ENCODE measurements at places on chromosomes 3 and 15.

DNA sequence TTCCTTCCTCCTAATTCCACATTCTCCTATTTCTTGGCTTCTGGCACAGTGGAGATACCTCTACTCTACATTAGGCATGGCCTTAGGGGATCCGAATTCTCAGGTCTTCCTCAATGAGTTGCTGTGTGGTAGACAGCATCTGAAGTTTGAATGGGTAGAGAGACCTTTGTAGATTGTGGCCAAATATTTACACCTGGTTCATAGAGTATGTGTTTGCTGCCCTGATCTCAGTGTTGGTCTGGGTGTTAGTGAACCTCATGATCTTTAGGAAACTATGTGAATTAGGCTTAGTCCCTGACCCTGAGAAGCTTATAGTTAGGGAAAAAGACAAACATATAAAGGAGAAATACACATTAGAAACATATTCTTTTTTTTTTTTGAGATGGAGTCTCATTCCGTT, 75.8 kb downstream of the LPP start:
- DNase-seq: no peak

DNA sequence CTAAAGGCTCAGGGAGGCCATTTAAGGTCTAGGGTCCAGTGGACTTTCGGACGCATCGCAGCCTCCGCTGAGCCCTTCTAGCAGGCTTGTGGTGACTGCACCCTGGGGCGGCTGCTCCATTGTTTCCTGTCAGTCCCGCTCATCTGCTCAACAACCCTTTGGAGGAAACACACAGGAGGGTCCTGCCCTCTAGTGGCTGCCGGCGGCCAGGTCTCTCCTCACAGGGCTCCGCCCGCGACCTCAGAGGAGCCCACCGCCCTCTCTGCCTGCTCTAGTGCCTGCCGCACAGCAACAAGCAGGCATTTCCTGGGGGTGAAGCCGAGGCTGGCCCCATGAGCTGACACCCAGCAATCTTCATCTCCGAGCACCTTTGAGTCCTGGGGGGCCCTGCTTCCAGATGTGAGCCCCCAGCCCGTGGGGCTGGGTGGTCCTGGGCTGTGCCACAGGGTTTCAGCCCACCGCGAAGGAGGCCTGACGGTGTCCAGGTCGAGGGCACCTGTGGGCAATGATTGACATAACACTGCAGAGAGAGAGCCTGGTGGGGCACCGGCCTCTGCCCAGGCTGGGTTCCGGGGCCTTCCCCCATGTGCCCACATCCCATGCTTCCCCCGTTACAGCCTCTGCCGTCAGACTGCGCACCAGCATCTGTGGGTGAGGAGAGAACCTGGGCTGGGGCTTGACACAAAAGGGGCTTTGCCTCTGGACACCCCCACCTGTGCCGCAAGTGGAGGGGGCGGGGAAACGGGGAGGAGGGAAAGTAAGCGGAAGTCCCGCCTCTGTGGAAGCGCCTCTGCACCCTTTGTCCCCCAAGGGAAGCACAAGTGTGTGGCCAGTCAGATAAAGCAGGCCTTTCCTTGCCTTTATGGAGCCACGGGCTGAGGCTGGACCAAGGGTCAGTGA, 27.0 kb upstream of the SFMBT1 start:
- peak; percentile 72 for DNase-seq

GRCh38 chr3:66831931-66832330, 166.2 kb upstream of the KBTBD8 start:
- DNase-seq: no peak

GRCh38 chr3:182233957-182234356, 522.2 kb downstream of the SOX2 start:
- no peak for DNase-seq

- no peak for DNase-seq
Measured at GRCh38 chr3:36615861-36616260, 148.5 kb downstream of the DCLK3 start.

DNA sequence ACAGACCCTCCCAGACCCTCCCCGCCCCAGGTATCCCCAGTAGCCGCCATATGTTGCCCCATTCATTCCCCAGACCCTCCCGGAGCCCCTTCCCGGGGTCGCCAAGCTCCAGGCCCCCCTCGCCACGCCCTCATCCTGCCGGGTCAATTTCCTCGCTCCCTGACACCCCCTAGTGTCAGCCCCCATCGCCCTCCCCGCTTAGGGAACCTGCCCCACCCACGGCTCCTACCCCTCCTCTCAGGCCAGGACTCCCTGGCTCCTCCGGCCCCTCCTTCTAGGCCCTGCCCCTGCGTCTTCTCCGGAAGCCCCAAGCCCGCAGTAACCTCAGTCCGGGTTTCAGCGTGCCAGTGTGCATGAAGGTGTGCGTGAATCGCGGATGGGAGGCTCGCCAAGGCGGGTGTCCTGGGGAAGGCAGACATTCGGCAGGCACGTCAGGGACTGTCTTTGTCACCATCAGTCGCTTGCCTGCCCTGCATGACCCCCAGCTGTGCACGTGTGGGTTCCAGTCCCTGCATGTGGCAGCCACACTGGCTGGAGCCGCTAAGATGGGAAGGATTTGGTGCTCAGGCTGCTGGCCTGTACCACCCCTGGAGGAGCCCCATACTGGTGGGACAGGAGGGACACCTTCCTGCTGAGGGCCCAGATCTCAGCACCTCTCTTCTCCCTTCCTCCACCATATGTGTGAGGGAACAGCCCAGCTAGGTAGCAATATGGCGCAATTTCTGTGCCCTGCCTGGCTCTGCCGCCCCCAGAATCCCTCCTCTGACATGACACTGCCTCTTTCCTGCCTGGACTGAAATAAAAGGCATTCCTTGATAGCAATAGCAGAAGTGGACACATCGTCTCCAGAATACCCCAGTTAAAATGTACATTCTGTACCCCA, 693 bp downstream of the DISP2 start:
- DNase-seq: no peak

DNA sequence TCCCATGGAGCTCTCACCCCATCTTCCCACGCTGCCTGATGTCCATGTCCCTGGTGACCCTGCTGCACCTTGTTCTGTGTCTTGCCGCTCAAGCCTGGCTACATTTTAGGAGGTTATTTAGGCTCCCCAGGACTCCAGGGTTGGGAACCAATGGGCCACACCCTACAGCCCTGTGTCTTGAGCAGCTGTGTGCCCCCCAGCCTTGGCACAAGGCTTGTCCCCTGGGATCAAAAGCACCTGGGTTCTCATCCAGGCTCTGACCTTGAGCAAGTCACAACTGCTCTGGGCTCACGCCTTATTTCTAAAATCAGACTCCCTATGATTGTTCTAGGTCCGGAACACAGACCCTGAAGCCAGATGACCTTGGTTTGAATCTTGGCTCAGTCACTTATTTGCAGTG, 14.1 kb downstream of the SPSB4 start:
- no peak for DNase-seq

- DNase-seq: no peak
Measured at GRCh38 chr15:69897061-69897460, 200.7 kb downstream of the TLE3 start.

GRCh38 chr15:66236806-66237375, 16.7 kb downstream of the MEGF11 start:
- no peak for DNase-seq

DNA sequence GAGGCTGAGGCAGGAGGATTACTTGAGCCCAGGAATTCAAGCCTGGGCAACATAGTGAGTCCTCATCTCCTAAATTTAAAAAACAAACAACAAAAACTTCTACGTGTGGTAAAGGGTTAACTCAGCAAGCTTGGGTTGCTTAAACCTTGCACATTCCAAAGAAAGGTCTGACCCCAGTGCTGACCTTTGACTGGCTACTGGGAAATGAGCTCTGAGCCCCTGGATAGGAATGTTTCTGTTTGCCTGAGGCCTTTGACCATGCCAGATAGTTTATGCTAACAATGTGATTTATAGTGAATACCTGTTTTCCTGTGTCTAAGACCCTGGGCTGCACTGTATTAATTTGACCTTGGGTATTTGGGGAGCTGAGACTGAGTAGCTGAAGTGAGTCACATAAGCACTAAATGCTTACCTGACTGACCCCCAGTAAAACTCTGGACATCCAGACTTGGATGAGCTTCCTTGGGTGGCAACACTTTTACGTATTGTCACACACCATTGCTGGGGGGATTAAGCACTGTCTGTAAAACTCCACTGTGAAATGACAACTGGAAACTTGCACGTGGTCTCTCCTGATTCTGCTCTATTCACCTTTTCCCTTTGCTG, 20.7 kb downstream of the TCAIM start:
- no peak for DNase-seq

DNA sequence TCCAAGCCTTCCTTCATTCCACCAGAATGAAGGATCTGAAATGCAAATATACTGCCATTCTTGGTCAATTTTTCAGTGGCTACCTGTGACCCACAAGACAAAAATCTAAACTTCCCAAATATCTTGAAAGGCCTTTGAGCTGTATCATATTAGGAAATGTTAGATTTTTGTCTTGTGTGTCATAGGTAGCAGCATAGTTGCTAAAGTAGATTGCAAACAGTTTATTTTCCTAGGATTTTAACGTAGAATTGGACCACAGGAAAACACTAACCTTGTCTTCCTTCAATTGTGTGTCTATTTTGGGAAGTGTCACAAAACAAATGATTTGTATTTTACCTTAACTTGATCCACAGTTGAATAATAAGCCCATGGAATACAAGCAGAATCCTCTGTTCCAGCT, 42.4 kb downstream of the CP start:
- DNase-seq: no peak

DNA sequence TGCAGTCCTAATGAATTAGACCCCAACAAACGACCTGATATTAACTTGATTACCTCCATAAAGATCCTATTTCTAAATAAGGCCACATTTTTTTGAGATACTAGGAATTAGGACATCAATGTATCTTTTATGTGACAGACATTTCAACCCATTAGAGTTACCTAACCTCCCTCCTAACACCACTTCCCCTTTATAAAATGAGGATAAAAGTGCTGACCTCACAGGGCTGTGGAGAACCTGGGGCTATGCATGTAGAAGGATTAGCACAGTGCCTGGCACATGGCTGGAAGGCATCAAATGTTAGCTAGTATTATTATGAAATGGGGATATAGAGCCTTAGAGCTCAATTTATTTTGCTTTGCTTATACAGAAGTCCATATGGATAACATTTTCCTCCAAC, 53.5 kb upstream of the LRRN1 start:
- no peak for DNase-seq

DNA sequence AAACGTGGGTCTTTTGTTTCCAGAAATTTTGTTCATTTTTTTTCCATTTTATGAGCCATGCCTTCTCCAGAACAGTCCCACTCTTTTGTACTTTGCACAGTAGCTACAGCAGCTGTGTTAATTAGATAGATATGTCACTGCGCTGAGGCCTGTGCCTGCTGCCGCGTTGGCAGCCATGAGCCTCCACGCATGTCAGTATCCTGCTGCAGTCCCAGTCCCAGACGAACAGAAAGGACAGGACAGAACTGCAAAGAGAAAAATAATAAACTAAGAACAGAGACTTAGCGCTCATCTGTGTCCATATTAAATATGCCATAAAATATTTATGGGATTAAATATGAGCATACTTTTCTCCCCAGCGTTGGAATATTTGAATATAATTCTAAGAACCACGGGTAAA, 442.4 kb upstream of the RARB start:
- DNase-seq: no peak

DNA sequence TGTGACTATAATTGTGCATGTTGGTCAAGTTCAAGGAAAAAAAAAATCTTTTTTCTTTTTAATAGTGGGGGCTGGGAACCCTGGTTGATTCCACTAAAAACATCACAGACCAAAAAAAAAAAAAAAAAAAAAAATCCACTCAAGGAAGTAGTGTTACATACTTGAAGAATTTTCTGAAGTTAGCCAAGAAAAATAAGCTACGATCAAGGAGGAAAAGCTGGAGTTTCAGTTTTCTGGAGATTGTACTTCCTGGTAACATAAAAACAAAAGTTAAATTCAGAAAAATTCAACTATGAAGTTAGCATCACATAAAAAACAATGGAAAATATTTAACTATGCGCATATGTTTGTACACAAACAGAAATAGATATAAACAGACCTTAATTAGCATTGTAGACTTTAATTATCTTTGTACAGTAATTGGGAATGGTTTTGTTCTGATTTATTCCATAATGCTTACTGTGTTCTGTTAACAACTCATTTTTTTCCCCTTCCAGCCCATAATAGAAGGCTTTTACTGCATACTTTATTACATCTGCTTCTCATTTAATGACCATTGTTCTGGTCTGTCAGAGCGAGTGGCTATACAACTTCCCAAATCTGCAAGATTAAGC, 194.3 kb downstream of the RORA start:
- no peak for DNase-seq

DNA sequence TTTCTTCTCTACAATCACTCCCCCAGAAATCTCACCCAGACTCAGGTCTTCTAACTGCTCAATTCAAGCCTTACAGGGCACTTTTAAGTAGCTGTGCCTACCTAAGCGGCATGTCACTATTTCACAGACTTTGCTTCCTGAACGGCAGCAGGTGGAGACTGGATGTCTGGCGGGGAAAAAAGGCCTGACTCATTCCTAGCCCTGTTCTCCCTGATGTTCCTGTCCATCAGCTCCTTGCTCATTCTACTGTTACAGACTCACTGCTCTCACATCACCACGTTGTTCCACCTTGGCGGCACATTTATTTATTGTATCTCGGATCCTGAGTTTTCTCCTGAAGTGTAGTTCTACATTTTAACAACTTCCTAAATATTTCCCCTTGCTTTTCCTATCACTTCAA, 52.6 kb upstream of the ATP11B start:
- DNase-seq: no peak

- DNase-seq: no peak
Measured at GRCh38 chr3:145983101-145983500, 177.9 kb downstream of the PLOD2 start.

DNA sequence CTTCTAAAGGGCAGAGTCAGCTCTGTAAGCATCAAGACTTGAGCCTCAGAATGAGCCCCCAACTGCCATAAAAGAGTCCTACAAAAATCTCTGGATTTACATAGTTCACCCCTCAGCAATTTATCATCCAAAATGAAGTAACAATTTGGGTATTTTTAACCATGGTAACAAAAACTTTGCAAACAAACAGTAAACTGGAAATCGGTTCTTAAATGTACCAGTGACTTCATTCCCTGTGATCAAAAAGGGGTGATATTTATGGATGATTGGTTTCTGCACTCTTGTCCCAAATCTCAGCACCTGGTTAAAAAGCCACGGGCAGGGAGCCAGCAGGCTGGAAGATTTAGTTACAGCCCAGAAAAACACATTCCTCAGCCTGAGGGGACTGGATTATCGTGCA, 73.6 kb downstream of the TFG start:
- DNase-seq: no peak

DNA sequence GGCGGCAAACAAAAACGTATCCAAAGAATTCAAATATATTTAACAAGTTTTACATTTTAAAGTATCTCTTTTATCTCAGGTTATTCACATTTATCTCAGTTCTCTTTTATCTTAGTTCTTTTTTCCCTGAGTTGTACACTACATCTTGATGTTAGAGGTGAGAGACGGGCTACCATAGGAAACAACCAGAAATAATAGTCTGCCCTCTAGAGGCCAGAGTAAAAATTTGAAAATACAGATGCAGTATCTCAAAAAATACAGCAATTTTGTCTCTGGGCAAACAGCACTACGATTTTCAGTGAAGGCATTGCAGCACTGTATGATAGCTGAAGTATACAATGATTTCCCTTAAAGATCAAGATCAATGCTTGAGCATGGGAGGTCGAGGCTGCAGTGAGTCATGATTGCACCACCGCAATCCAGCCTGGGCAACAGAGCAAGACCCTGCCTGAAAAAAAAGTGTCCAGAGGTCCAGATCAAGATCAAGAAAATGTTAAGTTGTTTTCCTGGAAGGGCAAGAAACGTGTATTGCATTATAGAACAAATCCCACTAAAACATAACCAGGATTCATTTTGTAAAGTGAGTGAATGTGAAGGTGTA, 82.6 kb upstream of the ATP11B start:
- DNase-seq: no peak
